C1 segment of cervical spinal cord (tissue), 14 donors: ENCODE measurements at places on chromosomes 11 and 22.
A peak's percentile ranks its signal among the peaks of the same experiment; 100 is the strongest.

GRCh38 chr11:116984589-116984988 lies 113.6 kb downstream of the SIK3 start:
- no peak for DNase-seq

DNA sequence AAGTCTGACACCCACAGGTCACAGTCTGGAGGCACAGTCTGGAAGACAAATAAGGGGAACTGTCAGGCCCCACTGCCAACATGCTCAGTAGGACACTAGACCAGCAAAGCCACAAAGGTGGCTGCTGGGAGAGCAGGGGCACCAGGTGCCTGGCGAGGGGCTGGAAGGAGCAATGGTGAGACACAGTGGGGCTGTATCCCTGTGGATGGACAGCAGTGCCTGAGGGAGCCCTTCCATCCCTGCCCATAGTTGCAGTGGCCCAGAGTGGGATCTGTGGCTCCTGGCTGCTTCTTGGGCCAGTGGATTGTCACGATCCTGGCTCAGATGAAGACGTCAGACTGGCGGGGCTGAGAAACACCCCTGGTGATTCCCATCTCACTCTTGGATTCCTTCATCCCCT lies 154.6 kb downstream of the DSCAML1 start:
- DNase-seq = no peak

GRCh38 chr22:24133187-24133965 lies 47.9 kb upstream of the SUSD2 start:
- no peak for DNase-seq

GRCh38 chr11:25566298-25567200 lies 765.4 kb upstream of the ANO3 start:
- no peak for DNase-seq

DNA sequence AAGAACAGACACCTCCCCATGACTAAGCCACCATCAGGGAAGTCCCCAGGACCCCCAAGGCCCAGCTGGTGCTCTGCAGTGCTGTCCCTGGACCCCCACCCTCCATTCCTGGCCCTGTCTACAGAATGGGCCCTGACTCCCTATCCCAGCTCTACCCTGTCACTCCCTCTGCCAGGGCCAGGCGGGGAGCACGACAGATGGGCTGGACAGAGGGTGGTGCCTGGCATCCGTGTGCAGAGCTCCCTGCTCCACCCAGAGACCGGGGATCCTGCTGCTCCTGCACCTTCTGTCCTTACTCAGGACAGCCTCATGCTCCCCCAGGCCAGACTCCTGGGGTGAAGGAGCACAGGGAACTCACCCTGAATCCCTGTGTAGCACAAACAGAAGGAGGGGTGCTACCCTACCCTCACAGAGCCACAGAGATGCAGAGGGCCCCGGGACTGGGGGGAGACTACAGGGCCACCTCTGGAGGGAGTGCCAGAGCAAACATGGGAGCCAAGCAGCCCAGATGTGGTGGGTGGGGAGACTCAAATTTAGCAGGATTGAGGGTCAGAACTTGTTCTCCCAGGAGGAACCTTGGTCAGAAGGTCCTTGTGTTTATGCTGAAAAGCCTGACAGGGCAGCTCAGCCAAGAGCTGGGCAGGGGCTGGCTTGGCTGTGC lies 2.0 kb downstream of the ARVCF start:
- DNase-seq = no peak

- no peak for DNase-seq
These were observed 8.5 kb downstream of the RNH1 start for GRCh38 chr11:498297-499181.

- peak; percentile 71 for DNase-seq
These were observed 4.5 kb upstream of the TIMP3 start for GRCh38 chr22:32796865-32797573.
